ENCODE measurements at places on chromosomes 5 and 9.

DNA sequence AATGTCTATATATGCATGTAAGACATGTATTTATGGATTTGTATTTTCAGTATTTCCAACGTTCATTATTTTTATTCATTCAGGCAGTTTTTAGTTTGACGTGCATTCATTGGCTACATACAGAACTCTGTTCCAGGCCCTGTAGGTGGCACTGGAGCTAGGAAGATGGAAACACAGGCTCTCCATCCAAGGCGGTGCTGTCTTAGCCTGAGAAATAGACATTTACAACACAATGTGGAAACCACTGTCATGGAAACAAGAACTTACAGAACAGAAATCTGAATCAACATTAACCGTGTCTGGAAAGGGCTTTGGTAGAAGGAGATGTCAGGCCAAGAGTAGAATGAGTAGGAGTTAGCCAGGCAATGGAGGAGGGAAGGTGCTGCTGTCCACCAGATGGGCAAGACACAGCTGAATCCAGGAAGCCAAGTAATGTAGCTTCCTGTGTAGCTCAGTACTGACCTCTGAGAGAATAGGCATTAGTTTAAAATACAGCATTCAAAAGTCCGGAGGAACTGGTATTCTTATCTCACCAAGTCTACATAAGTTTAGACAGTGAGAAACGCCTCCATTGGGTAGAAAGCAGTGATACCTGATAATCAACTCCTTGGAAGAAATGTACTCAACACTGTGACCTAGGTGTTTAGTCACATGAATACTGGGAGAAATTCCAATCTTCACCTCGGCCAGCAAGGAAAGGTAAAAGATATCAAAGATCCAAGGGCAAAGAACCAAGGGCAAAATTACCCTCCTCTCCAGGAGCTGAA is 388.6 kb upstream of the CDH6 start:
- no peak for DNase-seq

GRCh38 chr5:140150201-140150600 is 24.5 kb downstream of the IGIP start:
- DNase-seq, result no peak

DNA sequence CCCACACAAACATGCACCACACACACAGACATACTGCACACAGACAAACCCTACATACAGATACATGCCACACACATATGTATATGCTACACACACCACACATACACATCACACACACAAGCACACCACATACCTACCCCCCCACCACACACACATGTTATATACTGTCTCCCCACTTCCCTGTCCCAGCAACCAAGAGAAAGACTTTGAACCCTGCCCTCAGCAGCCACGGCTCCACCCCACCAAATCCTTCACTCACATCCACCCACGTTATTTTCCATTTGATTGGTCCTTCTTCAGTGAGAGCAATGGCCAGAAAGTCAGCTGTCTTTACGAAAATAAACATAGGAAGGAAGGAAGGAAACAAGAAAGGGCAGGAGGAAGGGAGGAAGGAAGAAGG is 479.8 kb downstream of the DIRAS2 start:
- DNase-seq, result no peak

GRCh38 chr5:115433918-115434317 is 110.7 kb downstream of the FEM1C start:
- no peak for DNase-seq

GRCh38 chr5:122297587-122298298 is 14.3 kb upstream of the SNCAIP start:
- no peak for DNase-seq

DNA sequence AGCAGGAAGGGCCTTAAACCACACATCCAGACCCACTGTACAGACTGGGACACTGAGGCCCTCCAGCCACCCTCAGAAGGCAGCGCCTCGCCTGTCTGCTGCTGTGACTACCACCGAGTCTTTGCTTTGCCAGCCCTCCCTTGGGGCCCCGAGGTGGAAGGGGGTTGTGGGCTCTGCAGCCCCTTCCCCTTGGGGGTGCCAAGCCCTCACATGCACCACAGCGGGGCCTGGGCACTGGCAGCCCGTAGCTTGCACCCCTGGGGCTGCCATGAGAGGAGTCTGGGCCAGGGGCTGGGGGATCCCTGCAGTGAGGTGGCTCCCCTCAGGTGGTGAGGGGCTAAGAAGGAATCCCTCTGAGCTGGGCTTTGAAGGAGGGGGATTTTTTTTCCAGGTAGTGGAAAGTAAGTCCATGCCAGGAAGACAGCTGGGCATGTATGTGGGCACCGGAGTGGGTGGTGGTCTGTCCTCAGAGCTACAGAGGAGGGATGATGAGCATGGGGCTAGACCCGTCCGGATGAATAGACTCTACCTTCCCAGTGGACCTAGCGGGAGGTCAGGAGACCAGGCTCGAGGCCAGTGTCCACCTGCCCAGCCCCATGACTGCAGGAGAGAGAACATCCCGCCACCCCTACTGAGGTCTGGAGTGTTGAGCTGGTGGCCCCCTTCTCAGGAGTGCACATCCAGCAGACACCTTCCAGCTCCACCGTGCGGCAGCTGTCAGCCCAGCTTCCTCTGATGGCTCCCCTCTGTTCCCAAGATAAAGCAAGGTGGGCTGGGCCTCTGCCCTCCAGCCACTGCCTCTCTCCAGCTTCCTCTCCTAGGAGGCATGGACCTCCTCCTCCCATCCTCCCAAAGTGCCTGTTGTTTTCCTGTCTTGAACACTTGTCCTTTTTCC is 15.9 kb downstream of the FLT4 start:
- DNase-seq, result no peak

DNA sequence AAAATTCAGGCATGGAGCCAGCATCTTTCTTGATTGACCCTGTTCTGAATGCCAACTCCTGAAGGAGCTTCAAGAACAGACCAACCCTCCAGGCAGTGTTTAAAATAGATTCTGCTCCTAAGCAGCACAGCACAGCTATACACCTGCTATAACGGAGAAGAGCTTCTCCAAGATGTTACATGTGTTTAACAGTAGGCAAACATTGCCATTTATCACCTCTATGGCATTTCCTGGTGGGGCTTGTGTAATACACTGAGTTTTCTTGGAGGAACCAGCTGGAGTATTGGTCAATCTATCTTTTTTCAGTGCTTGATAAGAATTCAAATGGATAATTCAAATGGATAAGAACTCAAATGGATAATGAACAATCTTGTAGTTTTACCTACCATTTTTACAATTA is 615.1 kb downstream of the CDH12 start:
- DNase-seq, result no peak

GRCh38 chr5:91820874-91821273 is 437.8 kb upstream of the ARRDC3 start:
- no peak for DNase-seq

GRCh38 chr5:126450346-126450745 is 27.1 kb downstream of the GRAMD2B start:
- no peak for DNase-seq

GRCh38 chr9:25129537-25129936 is 548.7 kb downstream of the TUSC1 start:
- DNase-seq, result no peak

DNA sequence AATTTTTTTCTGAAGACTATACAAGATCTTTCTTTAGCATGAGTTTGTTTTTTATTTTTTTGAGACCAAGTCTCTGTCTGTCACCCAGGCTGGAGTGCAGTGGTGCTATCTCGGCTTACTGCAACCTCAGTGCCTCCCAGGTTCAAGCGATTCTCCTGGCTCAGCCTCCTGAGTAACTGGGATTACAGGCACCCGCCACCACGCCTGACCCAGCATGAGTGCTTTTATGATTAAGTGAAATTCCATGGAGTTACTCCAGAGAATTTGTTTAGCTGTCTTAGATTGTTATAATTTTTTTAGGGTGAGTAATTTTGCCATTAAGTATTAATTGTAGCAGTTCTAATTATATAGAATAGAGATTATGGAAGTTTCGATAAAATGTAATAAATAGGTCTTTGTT is 14.3 kb downstream of the YTHDC2 start:
- no peak for DNase-seq

DNA sequence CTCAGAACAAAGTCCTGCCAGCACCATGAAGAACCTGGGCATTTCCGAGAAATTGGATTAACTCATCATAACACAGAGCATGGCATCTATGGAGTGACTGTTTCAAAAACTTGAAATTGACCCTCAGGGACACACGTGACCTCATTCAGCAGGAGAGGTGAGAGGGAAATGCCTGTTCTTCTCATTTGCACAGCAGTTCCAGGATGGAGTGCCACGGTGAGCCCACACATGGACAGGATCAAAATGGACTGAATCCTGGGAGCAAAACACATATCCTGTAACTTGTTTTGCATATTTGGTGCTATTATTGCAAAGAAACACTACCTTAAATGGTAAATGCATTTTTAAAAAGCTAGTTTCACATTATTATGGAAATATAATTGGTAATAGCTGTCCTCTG is 256.1 kb upstream of the IRX2 start:
- DNase-seq, result no peak

GRCh38 chr5:173988554-173989431 is at the start of gene C5orf47:
Gene C5orf47, plus strand, starts transcription at chr5:173989170. Its CDS starts 94 bp downstream, at chr5:173989264.
- DNase-seq, result no peak

- no peak for DNase-seq
Observed at GRCh38 chr9:87643778-87644570, 81.9 kb upstream of the CTSL start.

DNA sequence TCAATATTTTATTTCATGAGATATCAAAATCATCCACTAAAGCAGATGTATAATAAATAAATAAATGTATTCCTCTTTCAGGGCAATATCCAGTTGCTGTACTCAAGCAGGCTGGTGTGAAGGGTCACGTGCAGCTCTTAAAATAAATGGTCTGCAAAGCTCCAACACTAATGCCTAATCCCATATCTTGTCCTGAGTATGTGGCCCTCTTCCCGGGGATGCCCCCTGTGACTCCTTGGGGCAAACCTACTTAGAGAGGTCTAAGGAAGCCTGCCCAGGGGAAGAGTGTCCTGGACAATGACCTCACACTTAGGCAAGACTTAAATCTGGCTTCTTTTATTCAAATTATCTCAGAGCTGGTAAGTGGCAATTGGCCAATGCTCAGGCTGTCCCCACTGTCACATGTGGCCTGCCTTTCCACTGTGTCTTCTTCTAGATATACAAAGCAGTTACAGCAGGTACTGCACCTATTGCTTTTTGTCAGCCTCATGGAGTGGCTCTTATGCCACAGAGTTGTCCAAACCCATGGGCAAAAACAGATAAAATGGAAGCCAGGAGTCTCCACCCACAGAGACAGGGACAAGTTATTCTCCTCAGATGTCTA is 55.3 kb downstream of the SEMA5A start:
- no peak for DNase-seq

GRCh38 chr5:39352951-39353350 is 11.3 kb downstream of the C9 start:
- DNase-seq, result no peak

- DNase-seq, result no peak
Observed at GRCh38 chr9:129172816-129173215, 5.2 kb downstream of the IER5L start.

DNA sequence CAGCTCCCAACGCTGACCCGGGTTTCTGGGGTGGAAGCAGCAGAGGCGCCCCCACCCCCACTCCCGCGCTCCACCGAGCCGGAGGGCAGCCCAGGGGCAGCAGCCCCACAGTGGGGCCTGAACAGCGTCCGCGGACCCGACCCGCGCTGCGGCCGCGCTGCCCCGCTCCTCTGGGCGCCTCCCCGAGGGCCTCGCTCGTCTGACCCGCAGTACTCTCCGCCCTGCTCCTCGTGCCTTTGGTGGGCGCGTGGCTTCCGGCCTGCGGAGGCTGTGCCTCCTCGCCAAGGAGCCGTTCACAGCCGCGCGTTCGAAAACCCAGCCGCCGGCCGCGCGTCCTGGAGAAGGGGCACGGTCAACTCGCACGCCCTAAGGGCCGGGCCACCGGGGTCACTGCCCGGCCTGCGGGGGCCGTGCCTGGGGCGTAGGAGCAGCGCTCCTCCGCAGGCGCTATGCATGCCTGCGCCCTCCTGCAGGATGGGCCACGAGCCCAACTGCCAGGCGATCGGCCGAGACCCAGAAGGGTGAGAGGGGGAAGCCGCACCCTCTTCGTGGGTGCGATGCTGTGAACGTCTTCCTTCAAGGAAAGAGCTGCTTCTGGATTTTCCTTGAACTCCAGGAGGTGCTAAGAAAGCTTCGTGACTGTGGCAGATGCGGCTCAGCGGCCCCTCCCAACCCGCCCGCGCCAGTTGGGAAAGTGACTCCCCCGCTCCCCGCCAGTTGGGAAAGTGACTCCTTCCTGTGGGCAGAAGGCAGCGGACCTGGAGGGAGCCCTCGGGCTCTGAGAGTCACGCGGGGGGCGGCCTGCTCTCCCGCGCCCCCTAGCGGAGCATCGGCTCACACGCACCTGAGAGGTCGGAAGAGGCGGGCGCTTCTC is 82.7 kb downstream of the HSD17B3 start:
- DNase-seq, result peak; percentile 7

- no peak for DNase-seq
Observed at GRCh38 chr5:67093279-67093678, 103.3 kb downstream of the CD180 start.

DNA sequence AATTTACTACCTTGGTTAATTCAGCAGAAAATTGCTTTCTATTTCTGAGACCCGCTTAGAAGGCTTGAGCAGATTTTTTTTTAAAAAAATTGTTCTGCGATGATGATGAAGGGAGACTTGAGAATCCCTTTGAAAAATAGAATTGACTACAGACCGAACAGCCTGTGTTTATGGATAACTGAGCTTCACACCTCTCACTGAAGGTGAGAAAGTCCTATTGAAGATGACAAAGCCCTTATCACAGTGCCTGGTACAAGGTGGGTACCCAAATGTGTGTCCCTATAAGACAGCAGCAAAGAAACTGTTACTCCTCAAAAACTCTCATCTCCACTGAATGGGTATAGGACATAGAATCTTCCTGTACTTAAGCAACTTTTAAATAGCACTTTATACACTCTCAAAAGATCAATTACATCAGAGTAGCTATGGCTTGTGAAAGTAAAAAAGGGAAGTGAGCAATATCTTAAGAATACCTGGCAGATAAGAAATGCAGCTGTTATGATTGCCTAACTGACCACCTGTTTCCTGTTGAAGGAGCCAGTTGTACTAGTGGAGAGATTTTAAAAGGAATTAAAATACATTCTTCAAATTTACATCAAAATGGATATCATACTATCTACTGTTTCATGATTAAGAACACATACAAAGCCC is 419.7 kb downstream of the CHSY3 start:
- peak; percentile 12 for DNase-seq

DNA sequence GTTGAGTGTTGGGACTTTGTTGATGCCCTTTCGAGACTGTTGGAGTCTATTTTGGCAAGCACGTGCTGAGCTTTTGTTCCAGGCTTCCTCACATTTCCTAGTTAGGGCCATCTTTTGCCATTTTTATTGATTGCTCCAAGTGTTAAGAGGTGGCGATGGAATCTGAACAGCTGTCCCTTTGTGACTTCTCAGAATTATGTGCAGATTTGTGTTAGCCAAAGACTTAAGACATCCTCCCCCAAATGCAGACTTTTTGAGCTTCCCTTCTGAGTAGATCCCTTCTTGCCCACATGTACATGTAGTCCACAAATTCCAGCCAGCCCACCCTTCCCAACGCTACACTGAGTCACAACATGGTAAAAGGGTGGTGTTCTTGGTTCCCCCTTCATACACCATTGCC is 59.2 kb downstream of the SPIN1 start:
- DNase-seq, result no peak

DNA sequence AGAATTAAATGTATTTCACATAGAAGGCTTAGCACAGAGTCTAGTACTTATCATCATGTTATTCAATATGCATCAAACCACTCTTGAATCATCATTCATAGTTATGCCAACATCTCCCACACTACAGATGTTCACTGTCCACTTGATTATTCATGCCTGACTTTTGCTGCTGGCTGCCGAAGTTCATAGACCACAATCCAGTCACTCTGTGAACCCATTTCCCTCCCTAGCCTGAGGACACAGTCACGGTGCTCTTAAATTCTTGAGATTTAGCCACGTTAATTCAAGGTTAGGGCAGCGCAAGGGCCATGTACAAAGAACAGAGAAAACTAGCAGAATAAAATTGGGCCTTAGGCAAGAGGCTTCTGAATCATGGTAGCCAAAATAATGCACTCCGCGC is 32.4 kb downstream of the ABCA1 start:
- DNase-seq, result no peak
